ENCODE measurements at places on chromosomes 3 and 15.

DNA sequence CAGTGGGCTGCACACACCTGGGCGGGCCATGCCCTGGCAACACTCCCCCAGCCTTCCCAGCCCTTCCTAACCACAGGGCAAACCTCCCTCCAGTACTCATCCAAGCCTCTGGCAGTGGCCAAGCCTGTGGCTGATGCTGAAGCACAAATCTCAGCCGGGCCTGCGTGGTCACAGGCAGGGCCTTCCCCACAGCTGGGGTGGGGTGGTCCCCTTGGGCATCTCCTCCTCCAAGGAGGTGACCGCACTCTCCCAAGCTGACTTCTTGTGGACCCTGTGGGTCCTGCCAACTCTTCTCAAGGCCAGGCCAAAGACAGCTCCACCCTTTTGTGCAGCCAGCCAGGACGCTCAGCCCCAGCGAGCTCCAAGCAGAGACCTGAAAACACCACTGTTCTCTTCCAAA lies 21.4 kb downstream of the GRAMD2A start:
- DNase-seq: no peak

- DNase-seq: no peak
Observed at GRCh38 chr3:141076036-141076773, 25.1 kb downstream of the SPSB4 start.

GRCh38 chr15:51218299-51218938 lies 120.0 kb downstream of the CYP19A1 start:
- no peak for DNase-seq

DNA sequence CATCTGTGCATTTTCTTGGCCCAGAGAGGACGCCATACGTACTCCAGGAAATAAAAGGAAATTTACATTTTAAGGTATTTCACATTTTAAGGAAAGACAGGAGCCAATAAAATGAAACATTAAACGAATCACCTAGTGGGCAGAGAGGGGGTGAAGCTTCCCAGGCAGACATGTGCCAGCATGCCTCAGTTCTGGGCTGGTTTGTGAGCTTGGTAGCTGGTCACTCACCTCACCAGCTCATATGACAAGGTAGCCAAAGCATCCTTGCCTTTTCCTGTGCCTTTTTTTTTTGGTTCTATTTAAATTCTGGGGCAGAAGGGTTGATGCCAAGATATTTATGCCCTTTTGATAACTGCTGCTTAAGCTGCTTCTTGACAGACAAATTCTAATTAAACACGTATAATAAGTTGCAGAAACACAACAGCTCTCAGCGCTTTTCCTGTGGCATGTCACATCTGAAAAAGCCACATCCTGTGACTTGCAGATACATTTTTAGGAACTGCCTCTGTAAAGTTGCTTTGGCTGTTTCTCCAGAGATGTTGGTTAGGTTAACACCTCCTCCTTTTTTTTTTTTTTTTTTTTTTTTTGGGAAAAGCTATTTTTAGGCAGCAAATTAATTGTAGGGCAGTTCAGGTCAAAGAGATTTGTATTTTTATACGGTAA lies 218.6 kb downstream of the PDCD6IP start:
- no peak for DNase-seq

GRCh38 chr3:190258634-190259033 lies 63.6 kb downstream of the CLDN1 start:
- DNase-seq: no peak

- no peak for DNase-seq
Observed at GRCh38 chr3:85255949-85256348, 297.2 kb downstream of the CADM2 start.

DNA sequence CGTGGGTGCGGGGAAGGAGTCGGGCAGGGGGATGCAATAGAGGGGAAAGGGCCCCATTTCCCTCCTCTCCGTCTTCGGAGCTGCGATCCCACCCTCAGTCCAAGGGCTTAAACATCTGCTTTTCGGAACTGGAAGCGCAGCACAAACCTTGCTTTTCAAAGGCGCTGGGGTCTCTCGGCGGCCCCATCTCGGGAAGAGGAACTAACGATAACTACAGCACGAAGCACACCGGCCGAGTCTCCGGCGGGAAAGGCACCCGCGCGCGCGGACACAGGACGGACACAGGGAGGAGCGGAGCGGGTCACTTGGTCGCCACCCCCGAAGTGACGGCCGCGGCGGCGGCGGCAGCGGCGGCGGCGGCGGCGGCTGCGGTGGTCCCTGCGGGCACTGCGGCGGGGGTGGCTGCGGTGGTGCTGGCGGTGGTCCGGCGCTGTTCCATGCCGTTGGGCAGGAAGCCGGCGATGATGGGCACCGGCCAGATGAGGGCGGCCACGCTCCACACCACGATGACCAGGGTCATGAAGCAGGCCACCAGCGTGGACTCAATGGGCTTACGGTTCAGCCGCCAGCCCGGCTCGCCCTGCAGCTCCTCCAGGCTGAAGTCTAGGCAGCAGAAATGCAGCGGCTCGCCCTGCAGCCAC lies 1.1 kb downstream of the TMEM158 start:
- DNase-seq: peak; percentile 5

Data from activated CD4-positive, alpha-beta T cell treated with anti-CD3 and anti-CD28 coated beads, Interleukin-2, amount 50 U/mL, for 1 hour (primary cell).